A673 (cell line): ENCODE measurements at places on chromosomes 4 and X. TPM values are rescaled to one million over a fixed set of nuclear protein-coding genes. Genes with fewer than 3 reads are reported as not detected.

The MAGEA1 gene
- not detected in 2 replicates for total RNA-seq

The ADGRG2 gene
- 61.3 and 73.6 TPM in 2 replicates for total RNA-seq

The FAM149A gene
- 0.90 and 2.4 TPM in 2 replicates for total RNA-seq

The USP26 gene
- total RNA-seq = not detected in 2 replicates

The PLAC1 gene
- 0.43 and 0.87 TPM in 2 replicates for total RNA-seq

The CT47B1 gene
- not detected in 2 replicates for total RNA-seq

The TCP11X2 gene
- total RNA-seq = not detected in 2 replicates

The XAGE2 gene
- not detected in 2 replicates for total RNA-seq

The BMX gene
- not detected in 2 replicates for total RNA-seq

The SMIM9 gene
- total RNA-seq = not detected in 2 replicates

The SSX4 gene
- not detected in 2 replicates for total RNA-seq

The DUSP21 gene
- total RNA-seq = not detected in 2 replicates

The C1QTNF7 gene
- total RNA-seq = 0.21 TPM in 1 of 2 replicates, not detected in the other

The TMPRSS11A gene
- total RNA-seq = not detected in 2 replicates

The NOCT gene
- total RNA-seq = 20.5 and 27.6 TPM in 2 replicates

The RNF128 gene
- not detected in 2 replicates for total RNA-seq

The F9 gene
- not detected in 2 replicates for total RNA-seq
